Naive B cell (primary cell): ENCODE measurements at places on chromosomes 7 and 10. TPM values are rescaled to one million over a fixed set of nuclear protein-coding genes. Genes with fewer than 3 reads are reported as not detected.

DNA sequence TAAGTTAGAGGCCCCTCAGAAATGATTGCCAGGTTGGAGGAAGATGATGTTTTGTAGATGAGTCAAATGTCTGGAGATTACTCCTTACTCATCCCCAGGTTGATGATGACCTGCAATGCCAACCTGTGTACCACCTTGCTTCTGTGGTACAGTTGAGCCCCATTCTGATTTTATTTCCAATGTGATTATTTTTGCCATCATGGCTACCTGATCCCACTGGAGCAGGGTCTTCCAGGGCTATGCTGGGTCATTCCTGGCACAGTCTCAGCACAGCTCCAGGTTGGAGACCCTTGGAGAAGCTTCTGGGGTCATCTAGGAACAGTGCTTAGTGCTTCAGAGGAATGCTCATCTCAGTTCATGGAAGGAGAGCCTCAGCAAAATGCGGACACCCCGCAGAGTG is 34.3 kb downstream of the LRRC18 start:
- no peak for DNase-seq

DNA sequence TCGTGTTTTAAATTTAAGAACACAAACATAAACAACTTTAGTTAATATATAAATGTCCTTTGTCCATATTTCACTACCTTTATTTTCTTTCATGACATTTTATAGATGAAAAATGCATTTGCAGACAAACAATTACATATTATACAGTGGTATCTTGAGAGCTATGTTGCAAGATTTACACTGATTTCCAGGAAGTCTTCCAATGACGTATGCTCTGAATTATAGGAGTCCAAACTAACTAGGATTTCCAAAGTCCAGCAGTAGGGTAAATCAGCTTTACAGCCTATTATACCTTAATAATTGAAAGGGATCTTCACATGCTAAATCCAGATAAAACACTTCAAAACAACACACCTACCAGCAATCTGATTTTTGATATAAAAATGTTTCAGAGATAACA is 69.4 kb downstream of the HYCC1 start:
- no peak for DNase-seq

DNA sequence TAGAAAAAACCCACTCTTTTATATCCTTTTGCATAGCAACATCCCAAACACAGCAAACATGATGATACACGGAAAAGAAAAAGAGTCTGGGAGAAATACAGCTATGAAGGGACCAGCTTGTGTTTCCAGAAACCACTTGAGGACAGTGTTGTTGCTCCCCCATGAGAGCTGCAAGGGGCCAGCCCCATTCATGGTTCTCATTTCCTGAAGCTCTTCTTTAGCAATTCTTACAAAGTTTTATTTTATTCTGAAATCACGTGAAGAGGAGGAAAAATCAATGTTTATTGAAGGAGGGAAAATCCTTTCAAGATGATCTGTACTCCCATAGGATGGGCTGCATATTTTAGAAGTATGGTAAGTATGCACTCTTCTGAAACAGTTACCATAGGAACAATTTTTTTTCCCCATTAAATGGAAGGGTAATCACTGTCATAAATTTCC is 17.5 kb upstream of the PRTFDC1 start:
- no peak for DNase-seq

DNA sequence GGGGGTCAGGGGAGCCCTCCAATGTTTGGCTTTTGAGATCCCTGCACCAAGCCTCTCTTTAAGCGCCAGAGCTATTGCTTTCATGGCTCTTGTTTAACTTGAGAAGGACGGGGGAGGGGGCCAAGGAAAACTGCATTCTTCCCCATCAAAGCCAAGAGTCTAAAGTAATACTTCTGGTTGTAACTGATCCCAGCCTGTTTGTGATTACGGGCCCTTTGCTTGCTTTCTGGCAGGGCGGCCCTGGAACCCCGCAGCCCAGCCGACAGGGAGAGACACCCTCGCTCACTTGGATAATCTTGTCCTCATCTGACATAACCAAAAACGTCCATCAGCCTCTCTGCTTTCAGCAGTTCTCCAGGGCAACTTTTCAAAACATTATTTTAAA is 154.7 kb downstream of the NEURL1 start:
- DNase-seq = no peak

TAS2R3 gene
- not detected for polyA plus RNA-seq

IMMP2L gene
- 28.0 TPM for polyA plus RNA-seq

- no peak for DNase-seq
Observed at GRCh38 chr7:49630513-49630912, 142.9 kb upstream of the VWC2 start.

DNA sequence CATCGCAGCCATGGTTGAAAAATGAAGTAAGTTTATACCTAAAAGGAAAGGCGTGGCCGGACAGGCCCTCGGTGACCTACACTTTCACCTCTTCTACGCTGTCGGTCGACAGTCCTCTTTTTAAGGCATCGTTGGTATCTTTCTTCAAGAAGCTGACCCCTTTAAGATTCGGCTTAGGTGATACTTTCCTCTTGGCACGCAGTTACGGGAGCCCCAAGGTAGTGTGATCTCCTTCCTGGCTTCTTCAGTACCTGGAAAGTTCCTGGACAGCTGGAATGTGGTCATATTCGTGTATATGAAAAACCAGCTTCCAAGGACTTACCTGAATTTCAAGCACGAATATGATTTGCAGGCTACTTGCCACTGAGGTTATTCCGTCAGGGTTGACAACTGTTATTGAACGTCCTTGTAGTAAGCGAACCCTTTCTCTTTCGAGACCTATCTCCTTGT is 885 bp upstream of the SYPL1 start:
- DNase-seq = no peak

GRCh38 chr7:77184463-77184862 is 15.2 kb downstream of the FGL2 start:
- no peak for DNase-seq

- DNase-seq = no peak
Observed at GRCh38 chr10:56318816-56319215, 42.2 kb downstream of the ZWINT start.

MOGAT3 gene
- not detected for polyA plus RNA-seq

HOXA10 gene
- polyA plus RNA-seq = not detected

DNA sequence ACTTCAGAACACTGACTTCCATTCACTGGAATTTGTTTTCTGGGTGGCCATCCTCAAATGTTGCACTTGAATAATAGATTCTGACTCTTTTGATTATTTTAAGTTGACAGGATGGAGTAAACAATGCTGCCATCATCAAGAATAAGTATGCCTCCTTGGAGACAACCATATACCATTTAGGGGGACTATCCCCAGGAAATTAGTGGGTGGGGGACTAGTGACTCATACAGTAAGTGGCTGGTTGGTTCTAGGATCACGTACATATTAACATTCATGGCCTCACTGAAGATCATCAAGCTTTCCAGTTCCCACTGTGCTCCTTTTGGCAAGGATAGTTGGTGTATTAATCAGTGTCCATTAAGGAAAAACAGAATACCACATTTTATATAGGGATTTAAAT is 615.2 kb downstream of the CCSER2 start:
- no peak for DNase-seq

TUBB8 gene
- 0.43 TPM for polyA plus RNA-seq

MRLN gene
- not detected for polyA plus RNA-seq

DNA sequence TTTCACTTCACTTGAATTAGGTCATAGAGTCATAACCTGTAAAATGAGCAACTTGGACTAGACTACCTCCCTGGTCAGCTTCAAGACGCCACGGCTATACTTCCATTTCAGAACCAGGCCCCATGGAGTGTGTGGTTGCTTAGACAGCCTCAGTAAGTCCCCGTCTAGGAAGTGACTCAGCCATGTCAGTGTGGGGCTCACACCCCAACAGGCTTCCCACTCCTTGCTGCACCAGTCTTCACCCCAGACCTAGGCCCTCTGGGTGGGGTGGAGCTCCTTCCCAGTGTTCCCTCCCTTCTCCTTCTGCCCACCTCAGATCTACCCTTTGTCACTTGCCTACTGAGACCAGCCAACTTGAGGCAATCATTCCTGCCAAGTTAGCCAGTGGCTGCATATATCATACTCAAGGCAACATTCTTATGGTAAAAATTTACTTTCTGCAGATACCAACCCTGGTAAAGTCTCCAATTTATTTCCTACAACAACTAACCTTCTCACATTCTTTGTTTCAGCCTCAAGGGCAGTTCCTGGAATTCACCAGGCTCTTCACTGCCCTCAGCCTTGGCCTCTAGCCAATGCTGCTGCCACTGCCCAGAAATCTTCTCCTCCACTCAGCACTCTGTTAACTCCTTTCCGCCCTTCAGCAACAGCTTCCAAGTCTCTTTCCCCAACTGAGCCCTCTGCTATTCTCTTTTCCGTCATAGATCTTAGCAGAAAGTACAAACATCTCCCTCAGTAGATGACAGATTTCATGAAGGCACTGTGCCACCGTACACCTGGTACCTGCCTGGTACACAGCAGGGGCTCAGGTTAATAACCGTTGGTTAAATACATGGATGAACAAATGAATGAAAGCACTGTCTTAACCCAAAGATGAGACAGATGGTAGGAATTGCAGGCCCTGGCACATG is 31.3 kb upstream of the ZNRF2 start:
- no peak for DNase-seq

GRCh38 chr10:71632896-71633600 is 86.5 kb downstream of the C10orf105 start:
- DNase-seq = no peak

DNA sequence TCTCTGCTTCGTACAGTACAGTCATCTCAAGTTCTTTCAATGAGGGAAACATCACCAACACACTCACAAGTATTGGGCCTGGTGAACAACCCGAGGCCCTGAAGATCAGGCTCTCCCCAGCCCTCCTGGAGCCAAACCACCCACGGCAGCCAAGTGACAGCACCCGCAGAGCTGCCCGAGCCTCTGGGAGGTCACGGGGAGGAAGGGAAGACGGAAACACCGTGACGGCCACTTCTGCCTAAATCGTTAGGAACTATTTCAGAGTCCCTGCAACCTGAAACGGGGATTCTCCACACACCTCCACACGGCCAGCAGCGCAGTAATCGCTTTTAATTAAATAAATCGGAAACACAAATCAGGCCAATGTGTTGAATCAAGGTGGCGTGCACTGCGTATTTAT is 222.6 kb downstream of the MAD1L1 start:
- no peak for DNase-seq

GRCh38 chr10:14438576-14438975 is 107.9 kb upstream of the FRMD4A start:
- no peak for DNase-seq

GRCh38 chr7:107538001-107538400 is 25.7 kb downstream of the COG5 start:
- DNase-seq = no peak

AP5Z1 gene
- 34.9 TPM for polyA plus RNA-seq

DNA sequence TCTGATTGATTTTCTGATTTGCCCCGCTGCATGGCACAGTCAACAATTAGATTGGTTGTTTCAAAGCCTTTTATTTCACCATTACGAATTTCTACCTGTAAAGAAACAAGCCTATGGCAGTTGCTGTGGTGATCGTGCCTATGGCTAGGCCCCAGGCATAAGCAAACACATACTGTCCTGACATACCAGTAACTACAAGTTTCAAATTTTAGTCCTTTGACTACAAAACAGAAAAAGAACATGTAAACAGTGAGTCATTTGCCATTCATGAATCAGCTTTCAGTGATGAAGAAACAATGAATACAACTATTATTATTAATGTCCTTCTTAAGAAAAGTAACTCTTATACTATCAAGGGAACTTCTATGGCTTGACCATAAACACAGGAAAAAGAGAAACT is 168.0 kb upstream of the LRRN3 start:
- no peak for DNase-seq

DNA sequence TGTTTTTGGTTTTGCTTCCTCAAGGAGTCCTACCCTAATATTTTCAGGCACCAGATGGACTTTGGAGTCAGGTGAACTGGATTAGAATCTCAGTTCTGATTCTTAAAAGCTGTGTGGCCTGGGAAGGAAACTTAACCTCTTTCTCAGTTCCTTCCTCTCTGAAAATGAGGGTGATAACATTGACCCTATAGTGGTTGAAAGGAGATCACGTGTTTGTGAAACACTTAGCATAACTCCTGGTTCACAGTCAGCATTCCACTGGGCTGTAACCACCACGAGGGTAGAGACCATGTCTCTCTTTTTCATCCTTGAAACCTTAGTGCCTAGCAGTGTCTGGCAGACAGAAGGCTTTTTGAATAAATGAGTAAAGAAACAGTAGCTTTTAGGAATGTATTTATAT is 16.7 kb downstream of the LSMEM1 start:
- DNase-seq = no peak

GRCh38 chr10:124579011-124579399 is 117.4 kb downstream of the LHPP start:
- DNase-seq = no peak

DNA sequence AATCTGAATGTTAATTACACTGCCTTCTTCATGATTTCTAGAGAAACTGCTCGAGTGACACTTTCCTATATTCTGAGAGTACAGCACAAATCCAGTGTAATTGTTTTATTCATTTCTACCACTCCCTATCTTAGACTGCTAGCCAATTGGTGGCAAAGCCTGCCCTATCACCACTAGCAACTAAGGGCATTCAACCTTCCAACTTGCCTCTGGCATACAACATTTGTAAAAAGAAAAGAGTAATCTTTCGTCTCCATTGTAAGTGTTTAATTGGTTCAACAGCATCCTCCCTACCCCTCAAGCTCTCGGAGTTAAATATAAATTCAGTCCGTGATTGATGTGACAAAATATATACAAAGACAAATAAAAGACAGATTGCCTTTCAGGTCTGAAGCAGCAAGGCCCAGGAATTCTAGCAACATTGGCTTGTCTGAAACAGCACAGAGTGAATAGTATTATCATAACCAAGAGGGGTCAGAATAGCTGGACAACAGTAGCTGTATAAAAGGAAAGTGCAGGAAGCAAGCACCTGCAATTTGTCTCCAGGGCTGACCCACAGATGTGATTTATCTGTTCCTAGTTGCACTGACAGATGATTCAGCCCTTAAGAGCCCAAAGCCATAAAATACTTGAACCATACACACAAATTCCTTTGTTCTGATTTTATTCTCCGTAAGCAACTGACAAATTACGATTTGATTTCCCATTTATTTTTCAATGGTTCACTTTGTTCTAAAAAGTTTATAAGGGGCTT is 47.6 kb upstream of the ANKRD1 start:
- DNase-seq = no peak

- no peak for DNase-seq
Observed at GRCh38 chr7:90298145-90299038, 22.7 kb downstream of the FAM237B start.

GRCh38 chr10:120634659-120635058 is 177.6 kb downstream of the PLPP4 start:
- no peak for DNase-seq

- no peak for DNase-seq
Observed at GRCh38 chr7:6385110-6385781, 62.5 kb downstream of the DAGLB start.

- DNase-seq = no peak
Observed at GRCh38 chr7:35003679-35004303, 33.5 kb downstream of the DPY19L1 start.
